Kidney (tissue), 22 donors: ENCODE measurements at places on chromosomes 11 and 22.
A peak's percentile ranks its signal among the peaks of the same experiment; 100 is the strongest.

DNA sequence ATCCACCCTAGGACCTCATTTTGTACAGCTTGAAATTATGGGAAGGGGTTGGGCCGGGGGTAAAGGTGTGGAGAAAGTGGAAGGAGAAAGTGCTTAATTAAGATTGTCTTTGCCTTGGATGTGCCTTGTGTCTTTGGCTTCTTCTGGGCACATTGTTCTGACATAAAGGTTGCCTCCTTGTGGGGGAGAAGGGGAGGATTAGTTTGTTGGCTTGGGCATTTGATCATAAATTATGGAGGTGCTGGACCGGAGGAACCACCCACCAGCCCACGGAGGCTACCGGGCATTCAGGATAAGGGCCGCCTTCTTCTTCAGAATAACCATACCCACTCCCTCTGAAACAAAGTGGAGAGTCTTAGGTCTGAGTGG is 1.3 kb downstream of the PAFAH1B2 start:
- peak overlapping the region; percentile 100 for H3K4me3 ChIP-seq
- peaks cover 12% of the 10 kb centered on the region for H3K36me3 ChIP-seq
- H3K4me1 ChIP-seq = peaks cover 6% of the 10 kb centered on the region
- H3K27ac ChIP-seq = no peak overlapping the region
- H3K27me3 ChIP-seq = no peaks in the 10 kb centered on the region

DNA sequence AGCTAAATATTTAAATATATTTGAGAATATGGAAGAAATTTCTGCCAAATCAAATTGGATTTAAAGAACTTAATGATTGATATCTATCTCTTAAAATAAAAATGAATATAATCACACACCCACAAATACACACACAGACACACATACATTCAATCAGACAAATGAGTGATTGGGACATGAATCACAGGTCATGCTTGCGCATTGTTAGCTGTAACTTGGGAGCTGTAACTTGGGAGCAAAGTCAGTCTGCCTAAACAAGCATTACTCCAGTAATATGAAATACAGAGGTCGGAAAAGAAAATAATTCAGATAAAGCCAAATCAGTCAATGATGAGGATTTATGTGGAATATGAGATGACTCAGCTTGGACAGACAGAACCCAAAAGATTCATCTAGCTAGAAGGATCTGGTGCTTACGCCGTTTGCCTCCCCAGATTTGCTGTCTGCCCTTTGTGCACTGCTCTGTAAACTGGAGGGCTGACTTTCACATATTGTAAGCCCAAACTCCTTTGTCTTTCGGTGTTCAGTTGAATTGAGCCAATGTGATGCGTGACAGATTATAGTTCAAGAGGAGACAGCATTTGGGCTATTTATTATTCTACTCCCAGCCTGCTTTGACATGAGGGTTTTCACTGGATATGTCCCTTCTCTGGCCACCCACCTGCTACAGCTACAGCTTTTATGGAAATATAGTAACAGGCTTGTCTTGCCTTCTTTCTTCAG is 1.6 kb downstream of the OR56B1 start:
- DNase-seq = peak; percentile 0
- no peaks in the 10 kb centered on the region for H3K27me3 ChIP-seq
- H3K4me3 ChIP-seq = no peak overlapping the region
- no peaks in the 10 kb centered on the region for H3K36me3 ChIP-seq
- no peak overlapping the region for H3K27ac ChIP-seq
- no peaks in the 10 kb centered on the region for H3K4me1 ChIP-seq

GRCh38 chr22:50260801-50261614 is 475 bp downstream of the MAPK12 start:
- no peaks in the 10 kb centered on the region for H3K36me3 ChIP-seq
- no peak overlapping the region for H3K27ac ChIP-seq
- H3K4me1 ChIP-seq = peaks cover 6% of the 10 kb centered on the region
- H3K27me3 ChIP-seq = no peaks in the 10 kb centered on the region
- peak overlapping the region; percentile 7 for H3K4me3 ChIP-seq

GRCh38 chr11:61534025-61534932 is 25.7 kb downstream of the LRRC10B start:
- H3K4me1 ChIP-seq = peaks cover 27% of the 10 kb centered on the region
- no peaks in the 10 kb centered on the region for H3K27me3 ChIP-seq
- no peak overlapping the region for H3K27ac ChIP-seq
- H3K4me3 ChIP-seq = no peak overlapping the region

- H3K4me3 ChIP-seq = no peak overlapping the region
- no peak for DNase-seq
- H3K36me3 ChIP-seq = no peaks in the 10 kb centered on the region
- H3K27me3 ChIP-seq = no peaks in the 10 kb centered on the region
- H3K4me1 ChIP-seq = no peaks in the 10 kb centered on the region
- H3K27ac ChIP-seq = no peak overlapping the region
Observed at GRCh38 chr11:121613724-121614123, 161.0 kb upstream of the SORL1-AS1 start.

DNA sequence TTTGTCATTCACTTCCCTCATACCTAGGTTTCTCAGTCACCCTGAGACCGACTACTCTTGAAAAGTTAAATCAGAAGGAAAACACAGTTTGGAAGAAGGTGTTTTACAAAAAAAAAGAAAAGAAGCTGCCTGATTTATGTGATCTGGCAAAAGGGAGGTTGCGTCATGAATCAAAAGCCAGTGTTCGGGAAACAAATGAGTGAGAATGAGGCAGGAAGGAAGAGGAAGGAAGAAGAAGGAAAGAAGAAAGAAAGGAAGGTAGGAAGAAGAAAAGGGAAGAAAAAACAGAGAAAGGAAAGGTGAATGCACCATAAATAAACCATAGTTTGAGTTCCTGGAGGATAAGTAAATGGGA is 314.6 kb downstream of the BLID start:
- H3K4me1 ChIP-seq = peaks cover 5% of the 10 kb centered on the region
- no peak overlapping the region for H3K27ac ChIP-seq
- H3K4me3 ChIP-seq = no peak overlapping the region
- DNase-seq = no peak

GRCh38 chr11:2304506-2305139 is 2.8 kb downstream of the TSPAN32 start:
- no peaks in the 10 kb centered on the region for H3K36me3 ChIP-seq
- no peaks in the 10 kb centered on the region for H3K27me3 ChIP-seq
- H3K4me1 ChIP-seq = peaks cover 16% of the 10 kb centered on the region
- no peak overlapping the region for H3K4me3 ChIP-seq
- peak; percentile 74 for DNase-seq

GRCh38 chr11:66221012-66221411 is 47.4 kb upstream of the RAB1B start:
- H3K4me1 ChIP-seq = no peaks in the 10 kb centered on the region
- H3K27ac ChIP-seq = no peak overlapping the region

- no peak overlapping the region for H3K4me3 ChIP-seq
- no peaks in the 10 kb centered on the region for H3K36me3 ChIP-seq
- H3K27me3 ChIP-seq = no peaks in the 10 kb centered on the region
- no peaks in the 10 kb centered on the region for H3K4me1 ChIP-seq
Observed at GRCh38 chr11:44740967-44741366, 14.2 kb downstream of the TSPAN18 start.

- no peaks in the 10 kb centered on the region for H3K4me1 ChIP-seq
- no peaks in the 10 kb centered on the region for H3K27me3 ChIP-seq
- H3K36me3 ChIP-seq = no peaks in the 10 kb centered on the region
- no peak overlapping the region for H3K4me3 ChIP-seq
- no peak overlapping the region for H3K27ac ChIP-seq
Observed at GRCh38 chr11:94224078-94224477, 80.3 kb upstream of the IZUMO1R start.

DNA sequence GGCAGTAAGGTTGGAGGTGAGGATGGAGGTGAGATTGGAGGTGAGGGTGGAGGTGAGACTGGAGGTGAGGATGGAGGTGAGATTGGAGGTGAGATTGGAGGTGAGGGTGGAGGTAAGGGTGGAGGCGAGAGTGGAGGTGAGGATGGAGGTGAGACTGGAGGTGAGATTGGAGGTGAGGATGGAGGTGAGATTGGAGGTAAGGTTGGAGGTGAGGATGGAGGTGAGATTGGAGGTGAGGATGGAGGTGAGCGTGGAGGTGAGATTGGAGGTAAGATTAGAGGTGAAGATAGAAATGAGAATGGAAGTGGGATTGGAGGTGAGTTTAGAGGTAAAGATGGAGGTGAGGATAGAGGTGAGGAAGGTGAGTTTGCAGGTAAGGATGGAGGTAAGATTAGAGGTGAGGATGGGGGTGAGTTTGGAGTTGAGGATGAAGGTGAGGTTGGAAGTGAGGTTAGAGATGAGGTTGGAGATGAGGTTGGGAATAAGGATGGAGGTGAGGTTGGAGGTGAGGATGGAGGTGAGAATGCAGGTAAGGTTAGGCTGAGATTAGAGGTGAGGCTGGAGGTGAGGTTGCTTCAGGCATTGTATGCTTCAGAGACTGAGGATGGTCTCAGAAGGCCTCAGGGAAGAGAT is 12.2 kb downstream of the NCF4 start:
- H3K4me1 ChIP-seq = peaks cover 8% of the 10 kb centered on the region
- H3K36me3 ChIP-seq = no peaks in the 10 kb centered on the region
- H3K27ac ChIP-seq = no peak overlapping the region
- no peaks in the 10 kb centered on the region for H3K27me3 ChIP-seq
- H3K4me3 ChIP-seq = no peak overlapping the region

- no peaks in the 10 kb centered on the region for H3K36me3 ChIP-seq
- no peak for DNase-seq
- H3K27me3 ChIP-seq = no peaks in the 10 kb centered on the region
- no peak overlapping the region for H3K4me3 ChIP-seq
- H3K4me1 ChIP-seq = no peaks in the 10 kb centered on the region
Observed at GRCh38 chr11:44743959-44744557, 17.3 kb downstream of the TSPAN18 start.

DNA sequence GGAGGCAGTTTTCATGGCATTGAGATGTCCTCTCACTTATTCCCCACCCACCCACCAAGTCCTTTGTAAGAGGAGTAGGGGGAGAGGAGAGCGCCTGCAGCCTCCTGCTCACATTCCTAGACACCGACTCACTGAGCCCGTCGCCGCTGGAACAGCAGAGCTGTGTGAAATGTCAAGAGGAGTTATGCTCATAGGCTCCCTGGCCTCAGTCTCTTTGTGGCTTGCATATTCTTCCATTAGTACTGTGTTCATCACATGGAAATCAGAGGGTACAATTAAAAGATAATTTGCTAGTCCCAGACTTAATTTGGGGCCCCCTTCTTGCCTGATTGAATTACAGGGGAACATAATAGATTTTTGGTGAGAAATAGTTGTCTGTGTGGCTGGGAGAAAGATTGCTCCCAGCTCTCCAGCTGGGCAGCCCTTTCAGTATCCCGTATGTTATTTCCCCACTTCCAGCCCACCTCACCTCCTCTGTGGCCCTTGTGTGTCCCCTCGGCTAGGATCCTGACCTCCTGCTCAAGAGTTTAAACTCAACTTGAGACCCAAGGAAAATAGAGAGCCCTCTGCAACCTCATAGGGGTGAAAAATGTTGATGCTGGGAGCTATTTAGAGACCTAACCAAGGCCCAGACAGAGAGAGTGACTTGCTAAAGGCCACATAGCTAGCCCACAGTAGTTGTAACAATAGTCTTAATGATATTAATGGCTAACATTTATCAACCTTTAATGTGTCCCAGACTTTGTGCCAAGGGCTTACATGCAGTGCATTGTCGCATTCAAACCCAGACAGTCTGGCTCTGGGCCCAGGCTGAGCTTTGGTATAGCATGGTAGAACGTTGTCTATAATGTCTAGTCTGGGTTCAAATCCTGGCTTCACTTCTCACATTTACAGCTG is 32.2 kb downstream of the LIMK2 start:
- no peak overlapping the region for H3K4me3 ChIP-seq
- peak; percentile 57 for DNase-seq
- no peaks in the 10 kb centered on the region for H3K27me3 ChIP-seq

GRCh38 chr11:128618603-128619002 is 31.2 kb upstream of the ETS1 start:
- no peaks in the 10 kb centered on the region for H3K36me3 ChIP-seq
- no peak overlapping the region for H3K4me3 ChIP-seq
- peaks cover 6% of the 10 kb centered on the region for H3K4me1 ChIP-seq
- H3K27me3 ChIP-seq = no peaks in the 10 kb centered on the region

- DNase-seq = no peak
- H3K27me3 ChIP-seq = no peaks in the 10 kb centered on the region
- H3K4me1 ChIP-seq = no peaks in the 10 kb centered on the region
- no peak overlapping the region for H3K4me3 ChIP-seq
Observed at GRCh38 chr11:125148743-125149142, 15.8 kb upstream of the PKNOX2 start.

DNA sequence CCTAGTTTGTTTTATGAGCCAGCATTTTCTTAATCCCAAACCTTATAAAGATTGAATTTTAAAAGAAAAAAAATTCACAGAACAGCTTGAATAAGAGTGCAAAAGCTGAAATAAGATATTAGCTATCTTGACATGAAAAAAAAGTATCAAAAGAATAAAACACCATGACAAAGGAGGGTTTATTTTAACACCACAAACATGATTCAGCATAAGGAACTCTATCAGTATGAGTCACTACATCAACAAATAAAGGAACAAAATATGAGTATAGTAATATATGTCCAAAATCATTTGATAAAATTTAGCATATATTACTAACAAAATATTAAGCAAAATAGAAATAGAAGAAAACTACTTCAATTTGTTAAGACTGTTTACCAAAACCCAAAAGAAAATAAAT is 9.6 kb upstream of the LMO1 start:
- no peak overlapping the region for H3K4me3 ChIP-seq
- no peak for DNase-seq
- H3K27me3 ChIP-seq = peaks cover 29% of the 10 kb centered on the region
- H3K4me1 ChIP-seq = no peaks in the 10 kb centered on the region

DNA sequence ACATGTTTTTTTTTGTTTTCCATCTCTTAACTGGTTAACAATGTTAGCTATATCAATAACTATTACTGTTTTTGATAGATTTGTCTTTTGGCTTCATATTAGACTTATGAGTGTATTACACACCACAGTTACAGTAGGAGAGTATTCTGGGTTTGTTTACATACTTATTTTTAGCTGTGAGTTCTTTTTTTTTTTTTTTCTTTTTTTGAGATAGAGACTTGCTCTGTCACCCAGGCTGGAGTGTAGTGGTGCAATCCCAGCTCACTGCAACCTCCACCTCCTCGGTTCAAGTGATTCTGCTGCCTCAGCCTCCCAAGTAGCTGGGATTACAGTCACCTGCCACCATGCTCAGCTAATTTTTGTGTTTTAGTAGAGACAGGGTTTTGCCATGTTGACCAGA is 28.0 kb downstream of the CNTF start:
- H3K4me1 ChIP-seq = peaks cover 3% of the 10 kb centered on the region
- no peaks in the 10 kb centered on the region for H3K27me3 ChIP-seq
- no peak overlapping the region for H3K4me3 ChIP-seq
- H3K27ac ChIP-seq = no peak overlapping the region
- DNase-seq = no peak

DNA sequence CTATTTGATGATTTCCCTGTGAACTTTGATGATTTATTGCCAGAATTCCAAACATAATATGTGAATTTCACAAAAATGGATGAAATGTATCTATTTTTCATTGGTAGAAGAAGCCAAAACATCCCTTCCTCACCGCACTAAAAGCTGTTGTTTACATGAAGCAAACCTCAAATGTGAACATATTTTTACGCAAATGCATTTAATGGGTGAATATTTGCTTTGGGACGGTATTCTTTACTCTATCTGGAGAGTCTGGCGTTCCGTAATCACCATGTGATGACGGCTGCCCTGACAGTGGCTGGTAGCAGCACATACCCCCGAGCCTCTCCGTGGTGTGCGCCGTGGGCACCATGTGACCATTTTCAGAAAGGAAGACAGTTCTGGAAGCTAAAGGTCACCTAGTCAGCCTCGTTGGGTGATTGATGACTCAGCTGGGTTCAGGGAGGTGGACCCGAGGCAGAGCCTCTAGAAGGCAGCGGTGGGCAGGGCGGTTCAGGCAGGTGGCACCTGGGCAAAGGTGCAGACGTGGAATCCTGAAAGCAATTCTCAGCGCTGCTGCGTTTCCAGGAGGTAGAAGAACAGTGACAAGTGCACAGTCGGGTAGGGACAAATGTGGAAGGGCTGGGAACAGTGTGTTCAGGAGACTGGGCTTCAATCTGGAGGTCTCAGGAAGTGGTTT is 45.3 kb downstream of the PPARA start:
- peaks cover 16% of the 10 kb centered on the region for H3K36me3 ChIP-seq
- H3K4me1 ChIP-seq = no peaks in the 10 kb centered on the region
- no peaks in the 10 kb centered on the region for H3K27me3 ChIP-seq
- no peak overlapping the region for H3K4me3 ChIP-seq
- peak overlapping the region; percentile 62 for H3K27ac ChIP-seq
